ENCODE measurements at places on chromosomes 5 and 9.
A peak's percentile ranks its signal among the peaks of the same experiment; 100 is the strongest.

DNA sequence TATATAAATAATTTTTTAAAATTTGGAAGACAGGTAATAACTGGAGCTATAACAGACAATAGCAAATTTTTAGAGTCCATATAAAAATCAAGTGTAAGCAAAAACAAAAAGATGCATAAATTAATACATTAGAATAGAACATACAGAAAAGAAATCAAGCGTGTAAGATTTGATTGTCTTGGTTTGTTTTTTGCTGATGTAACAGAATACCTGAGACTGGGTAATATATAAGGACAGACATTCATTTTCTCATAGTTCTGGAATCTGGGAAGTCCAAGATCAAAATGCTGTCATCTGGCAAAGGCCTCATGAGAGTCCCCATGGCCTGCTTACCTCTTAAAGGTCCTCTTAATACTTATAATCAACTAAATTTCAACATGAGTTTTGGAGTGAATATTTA, 1010.1 kb downstream of the CDH18 start:
- DNase-seq, result no peak

- DNase-seq, result no peak
These were observed 20.2 kb downstream of the S100Z start for GRCh38 chr5:76870046-76870445.

DNA sequence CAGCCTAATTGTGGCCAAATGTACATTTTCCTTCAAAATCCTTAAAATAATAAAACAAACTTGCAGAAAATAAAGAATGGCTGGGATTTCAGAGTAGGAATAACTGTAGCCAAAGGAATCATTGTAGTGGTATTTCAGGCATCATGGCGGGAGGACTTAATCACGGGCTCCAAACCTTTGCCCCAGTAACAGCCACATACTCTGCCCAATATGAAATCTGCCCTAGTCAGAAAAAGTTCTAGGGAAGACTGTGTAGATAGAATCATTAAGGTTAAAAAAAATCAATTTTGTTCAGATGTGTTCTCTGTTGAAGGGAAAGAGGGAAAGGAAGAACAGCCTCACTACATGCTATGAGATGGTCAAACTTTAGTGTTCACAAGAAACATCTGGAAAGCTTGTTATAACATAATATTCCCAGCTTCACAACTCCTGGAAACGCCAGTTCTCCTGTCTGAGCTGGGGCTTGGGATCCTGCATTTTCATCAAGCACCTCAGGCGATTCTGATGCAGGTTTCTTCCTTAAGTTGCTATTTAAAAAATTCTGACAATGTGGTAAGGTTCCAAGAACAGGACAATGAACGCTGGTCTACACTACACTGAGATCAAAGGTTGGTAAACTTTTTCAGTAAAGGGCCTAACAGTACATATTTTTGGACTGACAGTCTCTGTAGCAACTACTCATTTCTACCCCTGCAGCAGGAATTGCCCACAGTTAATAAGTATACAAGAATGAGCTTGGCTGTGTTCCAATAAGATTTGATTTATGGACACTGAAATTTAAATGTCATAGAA, 87.9 kb downstream of the CEMIP2 start:
- DNase-seq, result no peak

GRCh38 chr9:115300874-115301273, 182.9 kb upstream of the TNC start:
- DNase-seq, result no peak

DNA sequence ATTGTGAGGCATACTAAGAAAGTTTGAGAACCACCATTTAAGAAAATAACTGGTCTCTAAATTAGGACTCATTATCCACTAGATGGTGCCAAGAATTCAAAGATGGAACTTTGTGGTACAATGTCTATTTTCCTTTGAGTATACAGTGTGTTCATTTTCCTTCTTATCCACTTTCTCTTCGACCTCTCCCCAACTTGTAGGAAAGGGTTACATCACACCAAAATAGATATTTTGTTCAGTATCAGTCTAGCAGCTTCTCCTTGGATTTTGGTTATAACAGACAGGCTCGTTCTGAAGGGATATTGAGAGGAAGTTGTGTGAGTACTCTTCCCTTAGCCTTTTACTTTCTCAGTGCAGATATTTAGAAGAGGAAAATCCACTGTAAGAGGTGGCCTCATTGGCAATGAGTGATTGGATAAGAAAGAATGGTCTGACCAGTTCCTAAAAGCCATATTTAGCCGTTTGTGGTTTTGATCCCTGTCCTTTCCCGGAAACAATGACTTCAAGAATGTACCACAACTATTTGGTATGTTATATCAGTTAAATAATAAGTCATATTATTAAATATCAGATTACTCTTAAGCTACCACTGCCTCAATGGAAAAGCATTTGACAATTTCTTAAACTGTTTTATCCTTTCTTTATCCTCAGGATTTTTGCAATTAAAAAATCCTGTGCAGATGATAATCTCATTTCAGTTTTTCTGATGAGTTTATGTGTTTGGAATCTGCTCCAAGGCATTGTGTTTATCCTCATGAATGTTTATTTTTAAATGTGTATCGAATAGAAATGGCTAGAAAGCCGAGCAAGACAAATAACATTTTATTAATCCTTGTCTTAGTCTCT, 69.0 kb upstream of the GRAMD2B start:
- DNase-seq, result no peak

DNA sequence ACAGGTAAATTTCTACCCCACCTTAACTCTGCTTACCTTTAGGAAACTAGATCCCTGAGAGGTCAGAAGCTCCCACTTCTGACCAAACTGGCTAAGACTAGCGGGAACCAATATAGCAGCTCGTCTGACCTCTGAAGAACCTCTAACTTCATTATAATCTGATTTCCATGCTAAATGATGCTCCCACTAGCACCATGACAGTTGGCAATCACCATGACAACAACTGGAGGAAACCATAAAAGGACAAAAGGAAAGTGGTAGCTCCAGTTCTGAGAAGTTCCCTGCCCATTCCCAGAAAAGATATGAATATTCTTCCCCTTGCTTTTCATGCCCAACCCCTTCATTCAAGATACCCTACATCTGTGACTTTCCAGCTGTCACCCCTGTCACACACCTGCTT, 483.3 kb downstream of the CTNND2 start:
- DNase-seq, result no peak

DNA sequence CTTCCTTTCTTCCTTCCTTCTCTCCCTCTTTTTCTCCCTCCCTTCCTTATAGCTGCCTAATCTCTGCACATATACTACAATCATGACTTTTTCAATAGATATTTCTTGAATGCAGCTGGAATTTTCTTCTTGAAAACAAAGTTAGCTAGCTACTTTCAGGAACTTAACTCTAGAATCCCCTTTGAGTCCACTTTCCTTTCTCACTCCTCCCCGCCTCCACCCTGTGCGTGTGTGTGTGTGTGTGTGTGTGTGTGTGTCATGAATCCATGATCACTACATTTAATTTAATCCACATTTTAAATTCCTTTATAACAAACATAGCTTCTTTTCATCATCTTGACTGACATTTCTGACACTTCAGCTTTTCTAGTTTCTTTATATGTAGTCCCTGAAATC, 167.5 kb upstream of the KLF9 start:
- DNase-seq, result no peak

GRCh38 chr9:38687389-38687842, 32.5 kb downstream of the FAM240B start:
- no peak for DNase-seq

GRCh38 chr9:109466623-109467590, 31.2 kb downstream of the PTPN3 start:
- no peak for DNase-seq

GRCh38 chr9:86669422-86669821, 277.9 kb downstream of the GAS1 start:
- no peak for DNase-seq

DNA sequence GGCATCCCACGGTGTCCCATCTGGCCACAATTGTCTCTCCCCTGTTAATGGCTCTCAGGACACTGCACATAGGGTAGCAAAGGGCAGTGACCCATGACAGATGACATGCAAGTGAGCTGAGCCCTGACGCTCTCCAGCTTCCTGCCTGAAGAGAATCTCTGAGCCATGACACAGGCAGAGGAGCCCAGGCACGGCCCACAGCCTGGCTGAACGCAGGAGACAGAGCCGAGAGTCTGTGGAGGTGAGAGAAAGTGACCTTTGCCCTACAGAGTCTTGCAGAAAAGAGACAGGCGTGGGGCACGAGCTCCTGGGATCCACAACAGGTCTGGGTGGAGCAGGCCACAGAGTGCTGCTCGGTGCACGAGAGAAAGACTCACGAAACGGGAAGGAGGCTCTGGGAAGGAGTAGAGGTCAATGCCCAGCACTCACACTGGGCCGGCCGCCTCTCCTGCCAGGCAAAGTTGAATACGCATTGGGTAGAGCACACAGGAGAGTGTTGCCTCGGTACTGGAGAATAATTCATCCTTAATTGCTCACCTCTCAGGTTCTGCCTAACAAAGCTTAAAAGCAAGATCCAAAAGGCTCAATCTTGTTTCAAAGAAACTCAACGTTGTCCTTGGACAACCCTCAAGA, 90.3 kb downstream of the MRPL36 start:
- no peak for DNase-seq

DNA sequence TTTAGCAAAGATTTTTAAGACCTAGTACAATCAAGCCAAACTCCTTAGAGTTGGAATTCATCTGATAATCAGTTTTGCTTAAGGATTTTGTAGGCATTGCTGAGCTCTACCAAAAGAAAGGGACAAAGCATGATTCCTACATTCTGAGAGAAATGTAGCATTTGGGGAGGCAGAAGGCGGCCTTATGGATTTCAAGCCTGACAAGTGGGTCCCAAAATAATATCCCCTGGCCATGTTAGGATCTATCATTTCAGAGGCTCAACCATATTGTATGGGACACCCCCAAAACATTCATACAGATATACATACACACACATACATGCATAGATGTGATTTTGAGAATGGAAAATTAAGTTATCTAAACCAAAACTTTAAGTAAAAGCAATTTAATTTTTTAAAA, 257.8 kb upstream of the VLDLR start:
- no peak for DNase-seq

- no peak for DNase-seq
These were observed 201.9 kb downstream of the ZNF608 start for GRCh38 chr5:124544366-124545055.

- no peak for DNase-seq
These were observed 434.6 kb downstream of the ENC1 start for GRCh38 chr5:74205767-74206578.

- DNase-seq, result no peak
These were observed 44.0 kb downstream of the NNT start for GRCh38 chr5:43646992-43647391.

GRCh38 chr9:93203026-93203717, 19.2 kb downstream of the WNK2 start:
- DNase-seq, result no peak

DNA sequence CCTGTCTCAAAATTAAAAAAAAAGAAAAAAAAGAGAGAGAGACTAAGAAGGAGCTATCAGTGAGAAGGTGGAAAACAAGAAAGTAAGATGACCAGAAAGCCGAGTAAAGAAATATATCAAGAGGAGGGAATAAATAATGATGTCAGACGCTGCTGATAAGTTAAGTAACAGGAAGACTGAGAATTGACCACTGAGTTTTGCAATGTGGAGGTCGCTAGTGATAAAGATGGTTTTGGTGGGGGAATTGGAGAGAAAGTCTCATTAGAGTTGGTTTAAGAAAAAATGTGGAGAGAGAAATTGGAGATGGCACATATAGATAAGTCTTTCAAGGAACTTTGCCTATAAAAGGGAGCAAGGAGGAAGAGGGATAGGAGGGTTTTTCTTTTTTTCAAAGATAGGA, 91.9 kb downstream of the RAD23B start:
- DNase-seq, result no peak

- peak; percentile 15 for DNase-seq
These were observed 20.1 kb downstream of the CXXC5 start for GRCh38 chr5:139668064-139668880.

DNA sequence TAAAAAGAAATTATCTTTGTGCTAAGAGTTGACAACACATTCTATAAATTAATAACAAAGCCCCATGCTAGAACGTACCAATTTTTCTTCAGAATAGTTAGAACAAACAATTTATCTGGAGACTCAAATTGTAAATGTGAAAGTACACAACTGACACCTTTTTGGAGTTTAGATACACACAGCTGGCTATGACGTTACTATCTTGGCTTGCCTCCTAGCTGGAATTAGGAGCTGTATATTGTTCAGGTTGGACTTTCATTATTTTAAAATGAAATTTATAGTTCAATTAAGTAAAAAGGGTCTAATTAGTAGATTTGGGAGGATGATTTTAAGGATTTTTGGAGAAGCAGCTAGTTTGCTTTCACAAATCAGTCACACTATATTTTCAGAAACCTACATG, 393.9 kb upstream of the RIOK2 start:
- no peak for DNase-seq

DNA sequence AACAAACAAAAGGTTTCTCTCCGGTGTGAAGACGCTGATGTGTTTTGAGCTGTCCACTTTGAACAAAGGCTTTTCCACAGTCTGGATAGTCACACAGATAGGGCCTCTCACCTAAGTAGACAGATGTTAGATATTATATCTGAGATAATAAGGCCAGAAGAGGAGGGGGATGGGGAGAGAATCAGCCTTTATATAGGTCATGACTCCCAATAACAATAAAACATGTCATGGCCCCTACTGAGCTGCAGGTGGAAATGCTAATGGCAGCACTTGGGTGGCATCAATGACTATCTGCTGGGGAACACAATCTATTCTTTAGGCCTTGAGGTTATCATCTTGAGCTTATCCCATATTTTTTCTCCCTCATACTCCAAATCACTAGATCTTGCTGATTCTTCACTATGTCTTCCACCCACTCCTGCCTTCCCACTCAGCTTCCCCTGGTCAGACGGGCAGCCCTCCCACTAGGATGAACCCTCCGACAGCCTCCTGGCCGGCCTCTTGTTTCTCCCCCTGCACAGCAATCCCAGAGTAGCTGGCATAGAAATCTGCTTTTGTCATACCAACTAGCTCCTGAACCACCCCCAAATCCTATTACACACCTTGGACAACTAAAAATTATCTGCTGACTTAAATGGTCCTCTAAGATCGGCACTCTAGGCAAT, 11.5 kb upstream of the SLC35D2 start:
- no peak for DNase-seq

GRCh38 chr9:2377117-2377516, 244.5 kb upstream of the VLDLR start:
- DNase-seq, result no peak

- no peak for DNase-seq
These were observed at the start of gene ABCA2 for GRCh38 chr9:137027369-137028262. Gene ABCA2, minus strand, starts transcription at chr9:137028237. Its CDS starts 97 bp downstream, at chr9:137028140.

- DNase-seq, result no peak
These were observed 114.2 kb downstream of the SEMA5A start for GRCh38 chr5:9431496-9432258.

DNA sequence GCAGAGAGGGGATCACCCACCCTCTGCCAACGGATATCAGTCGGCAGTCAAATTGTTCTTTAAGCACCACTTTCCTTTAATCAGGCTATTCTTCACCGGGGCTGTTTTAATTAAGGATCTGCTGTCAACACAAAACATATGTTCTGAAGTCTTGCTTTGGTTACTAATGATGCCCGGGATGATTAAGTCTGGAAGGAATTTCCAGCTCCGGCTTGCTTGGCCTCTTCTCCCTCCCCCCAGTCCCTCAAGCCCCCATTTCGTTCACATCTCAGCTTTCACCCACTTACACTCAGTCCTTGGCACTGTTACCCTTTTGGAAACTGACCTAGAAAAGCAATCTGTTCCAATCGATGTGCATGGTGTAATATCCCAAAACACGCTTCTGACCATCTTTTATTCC, 74.7 kb downstream of the MSX2 start:
- no peak for DNase-seq

GRCh38 chr9:10260501-10260900, 352.3 kb downstream of the PTPRD start:
- DNase-seq, result no peak
